ENCODE measurements at places on chromosomes 6 and 20.
A peak's percentile ranks its signal among the peaks of the same experiment; 100 is the strongest.

GRCh38 chr20:23155141-23155590 is 69.0 kb upstream of the CD93 start:
- peak; percentile 49 for DNase-seq

DNA sequence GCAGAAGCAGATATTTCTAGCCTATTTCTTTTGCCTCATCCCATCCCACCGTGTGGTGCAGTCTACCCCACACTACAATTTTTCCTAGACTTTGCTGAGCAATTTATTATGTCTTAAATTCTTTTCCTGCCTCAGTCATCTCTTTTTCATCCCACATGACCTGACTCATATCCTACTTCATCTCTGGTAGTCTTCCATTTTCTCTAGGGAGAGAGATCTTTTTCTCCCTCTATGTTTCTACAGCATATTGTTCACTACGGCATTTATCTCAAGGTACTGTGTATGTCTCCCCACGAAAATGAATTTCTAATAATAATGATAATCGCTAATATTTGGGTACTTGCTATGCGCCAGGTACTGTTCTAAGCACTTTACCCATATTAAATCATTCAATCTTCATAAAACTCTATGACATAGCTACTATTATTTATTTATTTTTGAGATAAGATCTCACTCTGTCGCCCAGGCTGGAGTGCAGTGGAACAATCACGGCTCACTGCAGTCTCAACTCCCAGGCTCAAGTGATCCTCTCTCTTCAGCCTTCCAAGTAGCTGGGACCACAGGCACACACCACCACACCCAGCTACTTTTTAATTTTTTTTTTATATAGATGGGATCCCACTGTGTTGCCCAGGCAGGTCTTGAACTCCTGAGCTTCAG is 15.6 kb downstream of the PDSS2 start:
- DNase-seq = no peak

DNA sequence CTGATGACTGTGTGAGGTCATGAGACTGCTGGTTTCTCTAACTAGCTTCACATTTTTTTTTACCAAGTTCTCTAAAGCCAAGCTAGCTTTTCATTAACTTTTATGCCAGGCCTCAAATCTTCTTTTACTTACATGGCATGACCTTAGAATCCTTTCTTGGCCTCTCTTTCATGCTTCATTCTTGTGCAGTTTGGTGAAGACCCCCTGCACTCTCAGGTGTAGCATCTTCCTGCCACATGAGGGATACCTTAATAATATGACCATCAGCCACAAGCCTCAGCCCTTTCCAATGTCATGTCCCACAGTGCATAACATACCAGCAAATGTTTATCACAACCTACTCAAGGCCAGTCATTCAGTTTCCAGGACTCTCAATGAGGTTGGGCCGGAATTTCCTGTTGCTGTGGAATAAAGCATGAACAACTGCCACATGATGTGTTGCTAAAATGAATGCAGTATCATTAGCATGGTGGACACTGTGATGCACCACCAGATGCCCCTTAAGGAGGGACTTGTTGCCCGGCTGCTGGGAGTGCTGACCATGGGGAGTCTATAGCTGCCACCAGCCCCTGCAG is 72.2 kb downstream of the RIN2 start:
- DNase-seq = no peak

DNA sequence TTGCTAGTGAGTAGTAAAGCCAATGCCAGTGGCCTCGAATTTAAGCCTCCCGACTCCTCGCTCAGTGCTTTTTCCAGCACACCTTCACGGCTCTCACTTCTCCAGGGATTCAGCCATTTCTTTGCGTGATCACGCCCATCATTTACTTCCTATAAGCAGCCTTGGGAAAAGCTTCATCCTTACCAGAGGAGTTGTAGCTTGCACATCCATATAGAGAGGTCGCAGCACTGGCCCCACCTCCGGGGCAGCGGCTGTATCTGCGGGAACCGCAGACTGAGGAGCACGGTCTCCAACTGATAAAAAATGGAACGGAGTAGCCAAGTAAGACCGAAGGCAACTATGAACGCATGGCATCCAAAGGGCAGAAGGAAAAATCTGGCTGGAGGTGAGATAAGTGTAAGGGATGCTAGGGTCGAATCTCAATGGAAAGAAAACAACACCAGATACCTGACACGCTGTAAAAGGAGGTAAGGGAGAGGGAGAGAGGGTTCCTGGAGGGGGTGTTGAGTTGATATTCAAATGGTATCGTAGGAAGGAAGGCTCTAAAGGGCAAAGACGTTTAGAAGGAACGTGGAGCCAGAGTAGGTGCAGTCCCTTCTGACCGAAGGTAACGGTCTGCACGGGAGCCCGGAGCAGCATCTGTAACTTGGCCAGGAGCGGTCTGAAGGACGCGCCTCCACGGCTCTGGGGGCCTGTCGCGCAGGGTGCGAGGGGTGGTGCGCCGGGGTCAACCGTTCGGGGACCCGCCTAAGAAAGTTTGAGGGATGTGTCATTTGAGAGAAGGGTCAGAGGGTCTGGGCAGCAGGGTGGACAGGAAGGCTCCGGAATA is 640 bp downstream of the NFS1 start:
- DNase-seq = no peak

DNA sequence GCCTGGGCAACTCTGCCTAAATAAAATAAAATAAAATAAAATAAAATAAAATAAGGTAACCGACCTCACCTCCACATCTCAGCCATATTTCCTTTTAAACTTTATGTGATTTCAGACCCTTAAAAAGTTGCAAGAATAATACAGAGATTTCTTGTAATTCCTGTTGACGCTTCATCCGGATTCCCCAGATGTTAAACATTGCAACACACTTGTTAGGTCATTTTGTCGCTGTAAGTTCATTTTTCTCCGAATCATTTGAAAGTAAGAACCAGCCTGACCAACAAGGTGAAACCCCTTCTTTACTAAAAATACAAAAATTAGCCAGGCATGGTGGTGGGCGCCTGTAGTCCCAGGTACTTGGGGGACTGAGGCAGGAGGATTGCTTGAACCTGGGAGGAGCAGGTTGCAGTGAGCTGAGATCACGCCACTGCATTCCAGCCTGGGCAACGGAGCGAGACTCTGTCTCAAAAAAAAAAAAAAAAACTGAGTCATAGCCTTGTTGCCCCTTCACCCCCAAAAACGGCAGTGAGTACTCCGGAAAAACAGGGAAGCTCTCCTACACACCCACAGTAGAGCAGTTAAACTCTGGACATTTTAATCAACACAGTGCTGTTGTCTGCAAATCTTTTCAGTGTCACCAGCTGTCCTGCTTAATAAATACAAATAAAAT is 5.9 kb downstream of the PYGB start:
- peak; percentile 66 for DNase-seq
